ENCODE measurements at places on chromosomes 2 and 18. TPM values are rescaled to one million over a fixed set of nuclear protein-coding genes. Genes with fewer than 3 reads are reported as not detected.

DNA sequence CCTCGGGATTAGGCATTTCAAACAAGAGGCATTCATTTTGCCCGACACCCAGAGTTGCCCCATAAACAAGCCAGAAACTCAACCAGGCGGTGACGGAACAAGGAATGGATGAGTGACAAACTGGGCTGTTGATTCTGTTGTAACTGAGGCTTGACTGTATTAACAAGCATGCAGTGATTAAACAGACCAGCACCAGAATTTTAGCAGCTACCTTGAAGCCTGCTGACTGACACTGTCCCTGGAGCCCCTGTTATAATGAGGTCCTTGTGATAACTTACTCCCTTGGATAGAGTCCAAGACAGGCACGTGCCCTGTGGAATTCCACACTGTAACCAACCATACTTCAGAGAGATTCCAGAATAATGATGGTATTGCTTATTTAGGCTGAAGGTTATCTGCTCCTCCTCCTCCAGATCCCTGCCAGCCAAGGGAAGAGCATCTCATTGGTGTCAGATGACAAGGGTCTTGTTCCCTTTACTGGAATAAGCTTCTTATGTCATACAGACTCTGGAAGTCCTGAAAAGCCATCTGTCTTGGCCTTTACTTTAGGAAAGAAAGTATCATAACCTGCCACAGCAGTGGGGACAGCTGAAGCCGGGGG lies 97.1 kb upstream of the RMDN2 start:
- no peaks in the 10 kb centered on the region for H3K27me3 ChIP-seq
- H3K27ac ChIP-seq: no peak overlapping the region
- DNase-seq: no peak
- H3K4me1 ChIP-seq: peaks cover 4% of the 10 kb centered on the region
- no peaks in the 10 kb centered on the region for H3K36me3 ChIP-seq
- no peak overlapping the region for H3K4me3 ChIP-seq

- no peaks in the 10 kb centered on the region for H3K36me3 ChIP-seq
- H3K27ac ChIP-seq: no peak overlapping the region
- DNase-seq: no peak
- H3K27me3 ChIP-seq: no peaks in the 10 kb centered on the region
- H3K4me1 ChIP-seq: no peaks in the 10 kb centered on the region
Observed at GRCh38 chr2:193965263-193965662, 1691.8 kb upstream of the SLC39A10 start.

- no peaks in the 10 kb centered on the region for H3K36me3 ChIP-seq
- no peaks in the 10 kb centered on the region for H3K4me1 ChIP-seq
- no peak overlapping the region for H3K27ac ChIP-seq
- DNase-seq: no peak
- H3K4me3 ChIP-seq: no peak overlapping the region
Observed at GRCh38 chr2:168139852-168140251, 107.5 kb downstream of the STK39 start.

- H3K27me3 ChIP-seq: no peaks in the 10 kb centered on the region
- no peak for DNase-seq
- no peaks in the 10 kb centered on the region for H3K36me3 ChIP-seq
- no peaks in the 10 kb centered on the region for H3K4me1 ChIP-seq
- no peak overlapping the region for H3K27ac ChIP-seq
- H3K4me3 ChIP-seq: no peak overlapping the region
Observed at GRCh38 chr2:36530983-36531354, 67.0 kb downstream of the FEZ2 start.

DNA sequence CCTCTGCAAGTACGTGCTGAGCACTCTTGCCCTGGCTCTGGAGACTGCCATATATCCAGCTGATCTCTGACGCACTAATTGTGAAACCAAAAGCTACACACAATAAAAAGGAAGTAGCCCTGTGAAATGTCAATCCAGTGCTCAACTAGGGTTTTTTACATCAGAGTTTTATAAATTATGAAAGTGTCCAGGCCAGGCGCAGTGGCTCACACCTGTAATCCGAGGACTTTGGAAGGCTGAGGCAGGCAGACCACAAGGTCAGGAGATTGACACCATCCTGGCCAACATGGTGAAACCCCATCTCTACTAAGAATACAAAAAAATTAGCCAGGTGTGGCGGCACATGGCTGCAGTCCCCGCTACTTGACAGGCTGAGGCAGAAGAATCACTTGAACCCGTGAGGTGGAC lies 24.5 kb upstream of the PEX13 start:
- peak overlapping the region; percentile 66 for H3K27ac ChIP-seq
- no peak overlapping the region for H3K4me3 ChIP-seq
- no peak for DNase-seq
- H3K36me3 ChIP-seq: no peaks in the 10 kb centered on the region
- H3K4me1 ChIP-seq: peaks cover 4% of the 10 kb centered on the region
- no peaks in the 10 kb centered on the region for H3K27me3 ChIP-seq

DNA sequence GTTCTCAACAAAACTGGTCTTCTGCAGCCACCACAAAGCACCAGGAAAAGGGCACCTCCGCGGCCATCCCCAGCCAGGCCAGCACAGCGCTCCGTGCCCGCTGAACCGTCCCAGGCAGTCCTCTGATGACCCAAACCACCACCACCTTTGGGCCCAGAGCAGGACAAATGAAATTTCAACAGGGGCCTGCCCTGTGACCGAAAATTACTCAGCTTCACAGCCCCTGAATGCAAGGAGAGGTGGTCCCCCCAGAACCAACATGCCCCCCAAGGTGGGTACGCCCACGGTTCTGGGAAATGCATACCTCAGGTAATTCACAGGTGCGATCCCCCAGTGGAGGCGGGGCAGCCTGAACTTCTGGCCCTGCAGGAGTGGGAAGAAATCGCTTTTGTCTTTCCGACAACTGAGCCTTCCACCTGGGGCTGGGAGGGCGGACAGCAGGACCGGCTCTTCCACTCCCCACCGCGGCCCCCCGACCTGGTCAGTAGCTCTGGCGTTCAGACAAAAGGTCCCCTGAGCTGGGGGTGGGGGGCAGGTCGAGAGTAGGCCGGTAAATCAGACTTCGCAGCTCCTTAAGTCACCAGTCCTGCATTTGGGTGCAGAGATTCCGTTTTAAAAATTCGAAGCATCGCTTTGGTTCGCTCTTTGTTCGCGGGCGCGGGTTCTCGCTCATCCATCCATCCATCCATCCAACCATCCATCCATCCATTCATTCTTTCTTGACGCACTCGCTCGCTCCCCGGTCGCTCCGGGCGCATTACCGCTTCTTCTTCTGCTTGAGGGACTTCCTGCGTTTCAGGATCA lies 1.4 kb downstream of the ARL4C start:
- H3K4me3 ChIP-seq: peak overlapping the region; percentile 81
- H3K27ac ChIP-seq: peak overlapping the region; percentile 91
- no peaks in the 10 kb centered on the region for H3K27me3 ChIP-seq
- H3K4me1 ChIP-seq: peaks cover 39% of the 10 kb centered on the region
- DNase-seq: no peak

- H3K4me1 ChIP-seq: no peaks in the 10 kb centered on the region
- DNase-seq: no peak
- H3K27me3 ChIP-seq: no peaks in the 10 kb centered on the region
- no peak overlapping the region for H3K27ac ChIP-seq
- H3K4me3 ChIP-seq: no peak overlapping the region
Observed at GRCh38 chr18:10235661-10235952, 218.8 kb upstream of the APCDD1 start.

- peaks cover 3% of the 10 kb centered on the region for H3K27me3 ChIP-seq
- no peak overlapping the region for H3K27ac ChIP-seq
- H3K36me3 ChIP-seq: no peaks in the 10 kb centered on the region
- no peak overlapping the region for H3K4me3 ChIP-seq
- DNase-seq: no peak
Observed at GRCh38 chr2:33209976-33210375, 263.2 kb downstream of the LTBP1 start.

- no peaks in the 10 kb centered on the region for H3K36me3 ChIP-seq
- peak; percentile 3 for DNase-seq
- H3K4me3 ChIP-seq: no peak overlapping the region
Observed at GRCh38 chr2:233912691-233913423, 4.3 kb upstream of the TRPM8 start.

DNA sequence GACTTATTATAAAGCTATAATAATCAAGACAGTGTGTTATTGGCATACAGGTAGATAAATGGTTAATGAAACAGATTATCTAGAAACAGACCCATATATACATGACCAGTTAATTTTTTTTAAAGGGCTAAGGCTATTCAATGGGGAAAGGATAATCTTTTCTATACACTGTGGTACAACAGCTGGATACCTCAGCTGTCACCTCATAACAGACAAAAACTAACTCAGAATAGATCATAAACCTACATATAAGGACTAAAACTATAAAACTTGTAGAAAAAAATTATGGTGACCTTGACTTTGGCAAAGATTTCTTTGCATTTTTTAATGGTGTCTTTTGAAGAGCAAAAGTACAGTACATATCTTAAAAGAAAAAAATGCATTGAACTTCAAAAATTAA lies 30.2 kb downstream of the MAP3K2 start:
- no peak for DNase-seq
- H3K4me3 ChIP-seq: no peak overlapping the region
- no peaks in the 10 kb centered on the region for H3K27me3 ChIP-seq
- no peaks in the 10 kb centered on the region for H3K36me3 ChIP-seq
- H3K27ac ChIP-seq: no peak overlapping the region

Gene CRYBA2
- total RNA-seq: not detected

Gene CHRND
- not detected for total RNA-seq

Gene ACVR1
- total RNA-seq: 18.3 TPM

Gene ZNF2
- total RNA-seq: 1.8 TPM
